ENCODE measurements at places on chromosomes 4 and X.
A peak's percentile ranks its signal among the peaks of the same experiment; 100 is the strongest.

DNA sequence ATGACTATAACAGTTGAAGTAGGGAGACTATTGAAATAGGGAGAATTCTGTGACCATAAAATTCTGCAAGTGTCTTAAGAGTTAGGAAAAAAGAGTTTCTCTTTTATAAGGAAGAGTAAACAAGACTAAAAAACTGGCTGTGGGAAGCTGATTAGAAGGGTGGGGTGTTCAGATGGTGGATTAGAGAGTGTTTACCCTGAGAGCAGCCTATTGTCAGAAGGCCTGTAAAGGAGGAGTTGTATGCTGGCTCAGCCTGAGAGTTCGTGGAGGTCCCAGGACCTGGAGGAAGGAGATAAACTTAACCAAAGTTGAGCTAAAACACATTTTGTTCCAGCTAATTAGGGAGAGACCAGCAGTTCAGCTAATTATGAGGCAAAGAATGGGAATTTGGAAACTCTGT, 629.7 kb downstream of the PCDH7 start:
- no peak for DNase-seq

DNA sequence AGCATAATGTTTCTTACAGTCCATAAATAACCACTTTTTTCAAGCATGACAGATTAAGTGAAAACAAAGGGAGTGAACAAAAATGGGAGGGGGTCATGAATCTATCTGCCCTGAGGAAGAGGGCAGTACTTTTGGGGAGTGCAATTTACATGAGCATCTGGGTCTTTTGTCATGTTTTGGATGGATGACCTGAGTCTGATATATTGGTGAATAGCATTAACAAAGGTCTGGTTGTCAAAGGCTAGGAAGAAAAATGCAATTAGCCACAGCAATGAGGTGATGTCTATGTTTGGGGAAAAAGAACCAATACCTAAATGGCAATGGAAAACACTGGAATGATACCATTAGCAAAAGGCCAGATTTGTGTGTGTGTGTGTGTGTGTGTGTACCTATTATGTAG, 15.1 kb upstream of the MAD2L1 start:
- DNase-seq = no peak

GRCh38 chr4:147605499-147605898, 11.7 kb upstream of the TMEM184C start:
- no peak for DNase-seq

- DNase-seq = peak; percentile 77
Measured at GRCh38 chr4:2290974-2291704, 29.2 kb upstream of the MXD4 start.

DNA sequence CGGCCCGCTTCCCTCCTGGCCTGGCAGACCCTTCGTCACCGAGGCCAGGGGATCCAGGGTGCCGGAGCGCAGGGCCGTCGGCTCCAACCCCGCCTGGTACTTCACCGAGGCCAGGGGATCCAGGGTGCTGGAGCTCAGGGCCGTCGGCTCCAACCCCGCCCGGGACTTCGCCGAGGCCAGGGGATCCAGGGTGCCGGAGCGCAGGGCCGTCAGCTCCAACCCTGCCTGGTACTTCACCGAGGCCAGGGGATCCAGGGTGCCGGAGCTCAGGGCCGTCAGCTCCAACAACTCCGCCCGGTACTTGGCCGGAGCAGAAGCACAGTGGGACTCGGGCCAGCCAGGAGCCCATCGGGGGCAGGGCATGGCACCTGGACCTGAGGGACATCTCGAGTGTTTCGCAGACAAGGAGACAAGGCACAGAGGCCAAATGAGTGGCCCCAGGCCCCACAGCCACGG, 85.1 kb downstream of the FAM53A start:
- DNase-seq = no peak

DNA sequence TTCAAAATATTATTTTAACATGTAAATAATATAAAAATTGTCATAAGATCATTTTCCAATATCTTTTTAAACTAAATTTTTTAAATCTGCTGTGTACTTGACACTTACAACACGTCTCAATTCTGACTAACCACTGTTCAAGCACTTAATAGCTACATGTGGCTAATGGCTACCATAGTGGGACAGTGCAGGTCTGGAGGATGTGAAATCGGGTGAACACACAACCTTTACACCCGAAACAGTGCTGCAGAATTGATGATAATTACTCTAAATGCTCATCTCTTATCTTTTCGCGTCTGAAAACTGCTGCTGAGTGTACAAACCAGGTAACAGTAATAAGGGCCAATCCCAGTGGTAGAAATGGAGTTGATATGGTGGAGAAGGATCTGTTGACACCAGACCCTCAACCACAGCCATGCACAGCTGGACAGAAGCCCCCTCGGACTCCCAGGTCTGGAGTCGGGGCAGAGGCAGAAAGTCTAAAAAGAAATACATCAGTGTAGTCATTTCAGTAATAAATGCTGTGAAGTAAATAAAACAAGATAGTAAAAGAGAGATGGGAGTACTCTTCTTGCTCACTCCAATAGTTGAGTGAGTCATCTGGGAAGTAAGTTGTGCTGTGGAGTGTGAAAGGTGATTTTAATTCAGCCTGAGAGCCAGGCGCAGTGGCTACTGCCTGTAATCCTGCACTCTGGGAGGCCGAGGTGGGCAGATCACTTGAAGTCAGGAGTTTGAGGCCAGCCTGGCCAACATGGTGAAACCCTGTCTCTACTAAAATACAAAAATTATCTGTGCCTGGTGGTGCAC, 150.0 kb downstream of the CBR4 start:
- no peak for DNase-seq

- DNase-seq = no peak
Measured at GRCh38 chr4:127049526-127049925, 583.2 kb upstream of the INTU start.

- no peak for DNase-seq
Measured at GRCh38 chr4:147355847-147356246, 125.0 kb upstream of the EDNRA start.

- no peak for DNase-seq
Measured at GRCh38 chr4:165382640-165383039, 3.8 kb downstream of the CPE start.

DNA sequence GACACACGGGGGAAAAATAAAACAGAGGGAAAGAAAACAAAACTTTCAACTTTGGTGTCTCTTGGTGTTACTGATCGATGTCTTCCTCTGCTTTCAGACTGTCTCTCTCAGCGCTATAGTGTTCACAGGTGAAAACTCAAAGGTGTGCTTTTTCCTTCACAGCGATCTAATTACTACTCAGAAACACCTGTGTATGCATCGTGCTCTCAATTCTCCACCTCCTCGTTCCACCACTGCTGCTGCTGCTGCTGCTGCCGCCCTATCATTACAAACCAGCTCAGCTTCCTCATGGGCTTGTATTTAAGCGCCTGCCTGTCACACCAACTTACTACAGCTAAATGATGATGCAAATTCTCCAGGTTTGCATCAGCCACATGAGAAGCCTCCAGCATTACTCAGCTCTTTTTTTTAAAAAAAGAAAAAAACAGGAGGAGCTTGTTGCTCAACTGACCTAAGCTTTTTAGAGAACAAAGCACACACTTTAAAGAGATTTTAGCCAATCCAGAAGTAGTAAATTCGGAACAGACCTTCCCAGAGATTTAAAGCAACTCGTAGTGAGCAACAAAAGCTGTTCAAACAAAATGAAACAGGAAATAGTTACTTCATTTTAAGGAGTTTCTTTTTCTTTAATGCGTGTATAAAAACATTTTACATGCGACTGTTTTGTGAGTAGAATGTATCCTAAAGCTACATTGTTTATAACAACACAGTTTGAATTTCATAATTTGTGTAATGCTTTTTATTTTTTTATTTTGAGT, at the start of gene SLC7A11:
TSS of gene SLC7A11 (minus strand) at position 274 of the 758 bp plus-strand sequence. CDS start 280 bp downstream, outside the sequence.
- DNase-seq = peak; percentile 60

DNA sequence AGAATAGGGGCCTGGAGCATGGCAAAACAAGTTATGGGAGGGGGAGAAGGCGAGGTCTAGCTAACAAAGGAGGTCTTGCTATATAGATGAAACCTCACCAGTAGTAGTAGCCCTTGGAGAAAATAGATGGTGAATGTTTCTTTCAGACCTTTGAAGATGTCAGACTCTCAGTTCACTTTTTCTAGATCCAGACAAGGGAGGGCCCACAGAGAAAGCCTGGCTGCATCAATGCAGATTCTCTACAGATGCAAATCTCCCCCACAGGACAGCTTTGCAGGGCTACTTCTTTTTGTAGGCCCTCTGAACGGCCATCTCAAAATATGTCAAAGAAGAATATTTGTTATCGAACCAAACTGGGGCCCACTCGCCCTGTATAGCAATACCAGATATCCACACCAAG, 159.7 kb downstream of the ANK2 start:
- DNase-seq = no peak

- no peak for DNase-seq
Measured at GRCh38 chr4:103482893-103483292, 236.9 kb downstream of the TACR3 start.

DNA sequence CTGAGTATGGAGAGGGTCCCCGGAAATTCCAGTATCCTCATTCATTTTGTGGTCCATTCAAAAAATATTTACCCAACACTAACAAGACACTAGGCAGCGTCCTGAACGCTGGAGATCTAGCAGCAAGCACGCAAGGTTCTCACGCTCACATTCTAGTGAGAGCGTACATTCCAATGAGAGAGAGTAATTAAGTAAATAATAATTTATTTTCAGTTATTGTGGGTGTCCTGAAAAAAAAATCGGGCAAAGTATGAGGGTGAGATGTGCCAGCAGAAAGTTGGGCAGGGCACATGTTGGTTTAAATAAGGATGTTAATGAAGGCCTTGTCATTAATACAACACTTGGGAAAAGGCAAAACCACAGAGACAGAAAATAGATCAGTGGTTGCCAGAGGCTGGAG, 4.0 kb upstream of the TMEM156 start:
- DNase-seq = no peak

DNA sequence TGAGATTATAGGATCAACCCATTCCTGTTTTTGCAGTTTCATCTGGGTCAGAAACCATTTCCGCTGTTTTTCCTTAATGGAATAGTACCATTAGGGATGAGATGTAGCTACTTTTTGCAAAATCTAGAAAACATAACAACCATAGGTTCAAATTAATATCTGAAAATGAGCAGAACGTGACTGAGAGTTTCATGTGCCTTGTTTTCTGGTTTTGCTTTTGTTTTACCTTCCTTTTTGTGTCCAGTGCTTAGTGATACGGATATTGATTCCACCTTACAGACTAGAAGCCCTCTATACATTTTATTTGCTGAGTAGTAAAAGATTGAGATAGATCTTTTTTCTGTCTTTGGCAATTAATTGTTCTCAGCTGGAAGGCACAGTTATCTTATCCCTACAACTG, 46.5 kb downstream of the SNX25 start:
- DNase-seq = no peak
